ENCODE measurements at places on chromosomes 6 and 20. TPM values are rescaled to one million over a fixed set of nuclear protein-coding genes. Genes with fewer than 3 reads are reported as not detected.

DNA sequence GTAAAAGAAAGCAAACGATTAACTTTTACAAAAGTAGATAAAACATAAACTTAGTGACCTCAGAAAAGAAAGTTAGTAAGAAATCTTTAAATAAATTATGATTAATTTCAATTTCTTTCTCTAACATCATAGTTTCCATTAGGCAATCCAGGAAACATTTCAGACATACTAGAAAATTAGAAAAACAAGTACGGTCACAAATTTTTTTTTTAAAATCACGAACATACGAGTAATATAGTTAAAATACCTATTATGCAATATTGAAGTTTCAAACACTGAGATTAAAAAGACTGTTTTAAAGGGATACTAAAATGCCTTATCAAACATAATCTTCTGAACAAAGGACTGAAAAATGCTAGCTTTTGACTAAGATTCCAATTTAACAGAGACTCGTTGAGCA, 26.2 kb downstream of the NOL7 start:
- no peaks in the 10 kb centered on the region for H3K27me3 ChIP-seq
- no peaks in the 10 kb centered on the region for H3K36me3 ChIP-seq
- no peak for DNase-seq

DNA sequence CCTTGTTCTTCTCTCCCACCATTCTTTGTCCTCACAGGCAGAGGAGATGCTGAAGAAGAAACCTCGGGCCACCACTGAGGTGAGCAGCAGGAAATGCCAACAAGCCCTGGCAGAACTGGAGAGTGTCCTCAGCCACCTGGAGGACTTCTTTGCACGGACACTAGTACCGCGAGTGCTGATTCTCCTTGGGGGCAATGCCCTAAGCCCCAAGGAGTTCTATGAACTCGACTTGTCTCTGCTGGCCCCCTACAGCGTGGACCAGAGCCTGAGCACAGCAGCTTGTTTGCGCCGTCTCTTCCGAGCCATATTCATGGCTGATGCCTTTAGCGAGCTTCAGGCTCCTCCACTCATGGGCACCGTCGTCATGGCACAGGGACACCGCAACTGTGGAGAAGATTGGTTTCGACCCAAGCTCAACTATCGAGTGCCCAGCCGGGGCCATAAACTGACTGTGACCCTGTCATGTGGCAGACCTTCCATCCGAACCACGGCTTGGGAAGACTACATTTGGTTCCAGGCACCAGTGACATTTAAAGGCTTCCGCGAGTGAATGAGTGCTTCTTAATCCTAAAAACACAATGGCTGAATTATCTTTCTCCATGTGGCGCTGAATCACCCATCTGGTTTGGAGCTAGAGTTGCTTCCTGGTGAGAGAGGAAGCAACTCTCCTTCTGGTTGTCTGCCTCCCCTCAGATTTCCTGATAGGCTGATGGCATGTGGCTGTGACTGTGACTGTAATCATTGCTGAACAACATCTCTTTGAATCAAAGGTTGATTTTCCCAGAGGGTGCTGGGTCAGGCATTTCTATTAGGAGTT, 4.6 kb downstream of the MAD2L1BP start:
- H3K27ac ChIP-seq = no peak overlapping the region
- H3K4me1 ChIP-seq = peaks cover 13% of the 10 kb centered on the region
- H3K36me3 ChIP-seq = peaks cover 37% of the 10 kb centered on the region
- H3K4me3 ChIP-seq = no peak overlapping the region
- no peak for DNase-seq

Gene ARFGEF3
- not detected for total RNA-seq

DNA sequence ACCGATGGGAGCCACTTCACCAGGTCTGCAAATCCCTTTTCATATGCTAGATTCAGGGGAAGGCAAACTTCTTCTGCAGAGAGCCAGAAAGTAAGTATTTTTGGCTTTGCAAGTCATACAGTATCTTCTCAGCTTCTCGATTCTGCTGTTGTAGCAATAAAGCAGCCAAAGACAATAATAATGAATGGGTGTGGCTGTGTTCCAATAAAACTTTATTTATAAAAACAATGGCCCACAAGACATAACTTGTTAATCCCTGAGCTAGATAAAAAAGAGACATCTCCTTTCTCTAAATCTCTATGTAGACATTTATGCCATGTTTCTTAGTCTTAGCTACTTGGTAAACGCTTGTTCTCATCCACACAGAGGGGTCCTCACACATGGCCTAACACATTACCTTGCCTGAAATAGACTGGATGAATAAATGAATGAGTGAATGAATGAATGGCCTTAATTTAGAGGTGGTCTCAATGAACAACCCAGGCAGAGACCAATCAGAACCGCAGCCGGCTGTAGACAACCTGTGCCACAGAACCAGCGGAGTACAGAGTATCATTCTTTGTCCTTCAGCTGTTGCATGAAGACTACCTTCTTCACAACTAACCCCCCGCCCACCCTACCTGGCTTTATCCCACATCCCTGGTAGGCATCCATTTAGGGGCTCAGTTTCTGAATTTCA, 13.5 kb upstream of the PREX1 start:
- no peaks in the 10 kb centered on the region for H3K36me3 ChIP-seq
- DNase-seq = no peak
- H3K4me1 ChIP-seq = peaks cover 1% of the 10 kb centered on the region
- H3K4me3 ChIP-seq = no peak overlapping the region

- H3K4me3 ChIP-seq = no peak overlapping the region
- H3K27ac ChIP-seq = no peak overlapping the region
- no peaks in the 10 kb centered on the region for H3K36me3 ChIP-seq
- H3K27me3 ChIP-seq = no peaks in the 10 kb centered on the region
- H3K4me1 ChIP-seq = peaks cover 24% of the 10 kb centered on the region
- DNase-seq = no peak
These were observed 29.8 kb downstream of the GFOD1 start for GRCh38 chr6:13457577-13457976.

GRCh38 chr6:140599916-140600315, 1225.5 kb upstream of the CITED2 start:
- H3K4me3 ChIP-seq = no peak overlapping the region
- no peak overlapping the region for H3K27ac ChIP-seq
- no peak for DNase-seq
- no peaks in the 10 kb centered on the region for H3K36me3 ChIP-seq
- H3K4me1 ChIP-seq = no peaks in the 10 kb centered on the region

Gene ULBP3
- 1.2 TPM for total RNA-seq

- no peak overlapping the region for H3K27ac ChIP-seq
- H3K4me1 ChIP-seq = no peaks in the 10 kb centered on the region
- DNase-seq = no peak
- no peaks in the 10 kb centered on the region for H3K36me3 ChIP-seq
These were observed 183.8 kb upstream of the TCF21 start for GRCh38 chr6:133705066-133705465.

- peaks cover 60% of the 10 kb centered on the region for H3K4me1 ChIP-seq
- H3K4me3 ChIP-seq = no peak overlapping the region
- H3K36me3 ChIP-seq = no peaks in the 10 kb centered on the region
- H3K27me3 ChIP-seq = peaks cover 17% of the 10 kb centered on the region
- no peak for DNase-seq
These were observed 99.0 kb downstream of the TMEM242 start for GRCh38 chr6:157224178-157224950.

Measured in T-cell (primary cell).